ENCODE measurements at places on chromosomes 2 and 18. TPM values are rescaled to one million over a fixed set of nuclear protein-coding genes. Genes with fewer than 3 reads are reported as not detected.

Gene OBSL1
- 20.5 TPM for total RNA-seq

Gene ICA1L
- total RNA-seq, result 8.0 TPM

Gene CRYBA2
- total RNA-seq, result not detected

Gene LYPD6B
- total RNA-seq, result 6.6 TPM

Gene TEX44
- total RNA-seq, result not detected

Gene ARHGEF33
- 0.32 TPM for total RNA-seq

Gene FAM117B
- 6.7 TPM for total RNA-seq

Gene SLC5A6
- 38.6 TPM for total RNA-seq

Gene IL37
- 1.3 TPM for total RNA-seq

Gene ITGA4
- total RNA-seq, result 1.6 TPM

Gene TWSG1
- total RNA-seq, result 23.6 TPM

Gene ALK
- not detected for total RNA-seq

GRCh38 chr2:24893934-24894333 lies 26.1 kb downstream of the ADCY3 start:
- DNase-seq, result no peak
- H3K27ac ChIP-seq, result no peak overlapping the region
- H3K27me3 ChIP-seq, result no peaks in the 10 kb centered on the region
- H3K36me3 ChIP-seq, result peaks cover 22% of the 10 kb centered on the region

DNA sequence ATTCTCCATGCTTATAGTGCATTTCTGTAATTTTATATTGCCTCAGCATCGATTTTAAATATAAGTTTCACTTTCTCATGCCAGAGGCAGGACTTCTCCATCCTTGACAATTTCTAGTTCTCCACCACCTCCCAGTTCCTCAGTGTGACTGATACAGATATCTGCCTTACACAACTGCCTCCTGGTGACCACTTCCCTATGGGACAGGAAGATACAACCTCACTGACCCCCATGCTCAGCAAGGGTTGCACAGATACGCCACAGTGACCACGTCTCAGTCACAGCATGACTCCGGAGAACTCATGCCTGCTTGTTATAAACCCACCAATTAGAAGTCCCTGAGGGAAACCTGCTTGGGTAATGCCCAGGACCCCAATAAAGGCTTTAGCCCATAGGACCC lies 284.0 kb upstream of the MC4R start:
- no peaks in the 10 kb centered on the region for H3K36me3 ChIP-seq
- H3K4me3 ChIP-seq, result no peak overlapping the region
- H3K4me1 ChIP-seq, result no peaks in the 10 kb centered on the region
- no peak for DNase-seq
- H3K27me3 ChIP-seq, result no peaks in the 10 kb centered on the region
- no peak overlapping the region for H3K27ac ChIP-seq

DNA sequence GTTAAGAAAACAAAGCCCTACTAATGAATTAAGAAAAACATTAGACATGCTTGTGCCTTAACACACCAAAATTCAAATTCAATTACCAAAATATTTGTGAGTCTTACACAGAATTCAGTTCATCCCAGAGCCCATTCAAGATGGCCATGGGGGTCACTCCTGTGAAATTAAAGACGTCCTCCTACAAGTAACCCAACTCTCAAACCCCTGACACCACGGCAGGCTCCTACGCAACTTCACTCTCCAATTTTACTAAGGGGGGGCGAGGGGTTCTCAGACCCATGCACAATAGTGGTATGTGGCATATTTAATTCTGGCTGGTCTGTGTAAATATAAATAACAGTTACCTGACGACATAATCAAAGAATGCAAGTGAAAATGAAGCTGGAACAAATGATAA lies 5.0 kb downstream of the ZNF516 start:
- peaks cover 22% of the 10 kb centered on the region for H3K4me1 ChIP-seq
- H3K27me3 ChIP-seq, result no peaks in the 10 kb centered on the region
- no peaks in the 10 kb centered on the region for H3K36me3 ChIP-seq
- H3K4me3 ChIP-seq, result peak overlapping the region; percentile 71

- no peaks in the 10 kb centered on the region for H3K36me3 ChIP-seq
- peaks cover 85% of the 10 kb centered on the region for H3K4me1 ChIP-seq
- H3K27me3 ChIP-seq, result no peaks in the 10 kb centered on the region
- no peak overlapping the region for H3K4me3 ChIP-seq
- H3K27ac ChIP-seq, result peak overlapping the region; percentile 100
Observed at GRCh38 chr2:64649013-64649484, 4.7 kb downstream of the SERTAD2 start.

- H3K4me3 ChIP-seq, result no peak overlapping the region
- H3K27ac ChIP-seq, result no peak overlapping the region
- H3K27me3 ChIP-seq, result no peaks in the 10 kb centered on the region
- DNase-seq, result no peak
- no peaks in the 10 kb centered on the region for H3K36me3 ChIP-seq
Observed at GRCh38 chr18:78071166-78071710, 821.6 kb downstream of the GALR1 start.

DNA sequence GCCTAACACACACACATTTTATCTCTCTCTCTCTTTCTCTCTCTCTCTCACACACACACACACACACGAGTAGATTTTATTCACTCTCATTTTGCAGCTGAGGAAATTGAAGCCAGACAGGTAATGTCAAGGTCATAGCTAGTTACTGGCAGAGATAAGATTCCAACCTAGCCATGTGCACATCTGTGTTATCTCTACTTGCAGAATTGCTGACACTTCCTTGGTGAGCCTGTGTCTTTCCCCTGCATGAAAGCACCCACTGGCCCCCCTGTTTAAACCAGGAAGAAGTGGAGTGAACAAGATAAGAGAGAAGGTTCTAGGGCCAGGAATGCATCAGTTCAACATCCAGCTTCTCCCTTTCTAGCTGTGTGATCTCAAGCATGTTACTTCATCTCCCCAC lies 423.7 kb downstream of the TXNL1 start:
- DNase-seq, result no peak
- no peak overlapping the region for H3K4me3 ChIP-seq
- H3K4me1 ChIP-seq, result no peaks in the 10 kb centered on the region
- no peak overlapping the region for H3K27ac ChIP-seq
- H3K36me3 ChIP-seq, result no peaks in the 10 kb centered on the region
- H3K27me3 ChIP-seq, result no peaks in the 10 kb centered on the region

- no peak overlapping the region for H3K4me3 ChIP-seq
- no peaks in the 10 kb centered on the region for H3K36me3 ChIP-seq
Observed at GRCh38 chr2:11406958-11407381, 59.0 kb downstream of the E2F6 start.

- H3K4me1 ChIP-seq, result peaks cover 17% of the 10 kb centered on the region
- H3K27me3 ChIP-seq, result no peaks in the 10 kb centered on the region
- no peak overlapping the region for H3K27ac ChIP-seq
- no peak overlapping the region for H3K4me3 ChIP-seq
- DNase-seq, result no peak
Observed at GRCh38 chr18:6737833-6738232, 8.3 kb downstream of the ARHGAP28 start.

- H3K27ac ChIP-seq, result peak overlapping the region; percentile 95
- no peak for DNase-seq
- peaks cover 10% of the 10 kb centered on the region for H3K36me3 ChIP-seq
- peak overlapping the region; percentile 88 for H3K4me3 ChIP-seq
- H3K27me3 ChIP-seq, result no peaks in the 10 kb centered on the region
- H3K4me1 ChIP-seq, result peaks cover 15% of the 10 kb centered on the region
Observed at GRCh38 chr2:112482309-112483041, 519 bp downstream of the TTL start.

DNA sequence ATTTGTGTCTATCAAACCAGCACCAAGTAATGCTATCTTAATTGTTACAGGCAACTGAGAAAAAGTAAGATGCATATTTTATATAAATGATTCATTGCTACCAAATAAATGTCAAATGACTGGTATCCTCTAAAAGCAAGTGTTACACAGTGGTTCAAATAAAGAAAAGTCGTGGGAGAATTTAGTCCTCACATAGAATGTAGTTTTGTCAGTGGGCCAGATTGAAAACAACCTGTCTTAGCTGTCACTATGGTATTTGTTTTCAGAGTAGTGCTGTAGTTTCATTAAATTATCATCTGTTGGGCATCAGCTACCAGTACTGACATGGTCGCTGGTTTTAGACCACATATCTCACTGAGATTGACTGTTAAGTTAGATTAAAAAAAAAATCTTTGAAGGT lies 10.2 kb upstream of the EIF2AK3 start:
- no peaks in the 10 kb centered on the region for H3K4me1 ChIP-seq
- H3K36me3 ChIP-seq, result no peaks in the 10 kb centered on the region
- H3K4me3 ChIP-seq, result no peak overlapping the region
- H3K27ac ChIP-seq, result no peak overlapping the region

GRCh38 chr2:24559473-24560113 lies 68.5 kb downstream of the NCOA1 start:
- H3K4me3 ChIP-seq, result no peak overlapping the region
- DNase-seq, result no peak

DNA sequence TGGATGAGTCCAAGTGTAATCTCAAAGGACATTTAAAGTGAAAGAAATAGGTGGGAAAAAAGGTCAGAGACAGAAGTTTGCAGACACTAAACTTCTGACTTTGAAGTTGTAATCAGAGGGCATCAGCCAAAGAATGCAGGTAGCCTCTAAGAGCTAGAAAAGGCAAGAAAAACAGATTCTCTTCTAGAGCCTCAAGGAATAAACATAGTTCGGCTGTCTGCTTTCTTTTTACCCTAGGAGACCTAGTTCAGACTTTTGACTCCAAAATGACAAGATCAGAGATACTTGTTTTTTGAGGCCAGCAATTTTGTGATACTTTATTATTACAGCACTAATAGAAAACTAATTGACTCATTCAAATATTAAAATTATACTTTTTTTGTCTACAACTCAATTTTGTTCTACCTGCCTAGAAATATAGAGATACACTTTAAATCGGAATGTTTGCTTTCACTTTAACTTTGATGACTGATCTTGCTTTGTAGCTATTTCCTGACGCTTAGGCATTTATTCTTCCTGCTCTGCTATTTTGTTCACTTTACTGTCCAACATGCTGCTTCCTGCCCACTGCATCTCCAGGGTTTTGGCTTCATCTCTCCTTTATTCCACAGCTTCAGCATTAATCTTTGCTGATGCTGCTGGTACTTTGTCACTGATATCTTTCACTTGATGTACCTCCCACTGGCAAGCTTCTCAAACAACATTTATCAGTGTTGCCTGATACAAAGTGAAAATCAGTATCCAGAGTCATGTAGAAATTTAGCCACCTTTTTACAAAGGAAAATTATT lies 272.5 kb downstream of the DSEL start:
- DNase-seq, result no peak
- H3K36me3 ChIP-seq, result no peaks in the 10 kb centered on the region

- DNase-seq, result no peak
- no peaks in the 10 kb centered on the region for H3K36me3 ChIP-seq
- no peak overlapping the region for H3K27ac ChIP-seq
- no peak overlapping the region for H3K4me3 ChIP-seq
- no peaks in the 10 kb centered on the region for H3K27me3 ChIP-seq
Observed at GRCh38 chr18:69588301-69588700, 187.6 kb downstream of the DOK6 start.

GRCh38 chr2:233544200-233544610 lies 22.4 kb downstream of the USP40 start:
- peaks cover 3% of the 10 kb centered on the region for H3K36me3 ChIP-seq
- H3K27me3 ChIP-seq, result no peaks in the 10 kb centered on the region
- no peak overlapping the region for H3K4me3 ChIP-seq
- H3K27ac ChIP-seq, result no peak overlapping the region

DNA sequence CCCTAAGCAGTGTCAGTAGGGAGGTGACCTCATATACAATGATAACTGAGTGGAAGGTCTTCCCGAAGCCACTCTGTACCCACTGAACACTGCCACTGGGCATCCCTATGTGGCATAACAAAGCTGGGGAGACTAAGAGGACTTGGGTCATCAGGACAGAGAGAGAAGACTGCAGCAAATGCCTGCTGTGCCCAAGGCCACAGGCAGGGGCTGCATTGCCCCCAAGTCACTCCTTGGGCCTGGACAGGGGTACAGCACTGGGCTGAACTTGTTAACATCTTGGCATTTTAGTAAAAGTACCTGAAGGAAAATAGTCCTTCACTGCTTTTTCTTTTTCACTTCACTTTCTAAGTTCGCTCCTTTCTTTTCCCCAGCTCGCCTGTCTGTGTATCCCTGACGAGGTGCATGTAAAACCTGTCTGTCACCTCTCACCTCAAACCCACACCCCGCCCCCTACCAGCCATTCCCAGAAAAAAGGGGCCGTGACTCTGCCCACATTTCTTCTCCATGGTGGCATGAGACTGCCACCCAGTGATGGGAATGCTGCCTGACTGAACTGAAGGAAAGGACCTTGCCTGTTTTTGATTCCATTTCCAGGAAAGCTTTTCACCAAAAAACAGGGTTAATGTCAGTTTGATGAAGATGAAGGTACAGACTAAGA lies 62.9 kb downstream of the MTHFD2 start:
- H3K4me3 ChIP-seq, result no peak overlapping the region
- no peaks in the 10 kb centered on the region for H3K36me3 ChIP-seq
- DNase-seq, result no peak
- H3K27ac ChIP-seq, result no peak overlapping the region
- H3K27me3 ChIP-seq, result no peaks in the 10 kb centered on the region
- no peaks in the 10 kb centered on the region for H3K4me1 ChIP-seq

DNA sequence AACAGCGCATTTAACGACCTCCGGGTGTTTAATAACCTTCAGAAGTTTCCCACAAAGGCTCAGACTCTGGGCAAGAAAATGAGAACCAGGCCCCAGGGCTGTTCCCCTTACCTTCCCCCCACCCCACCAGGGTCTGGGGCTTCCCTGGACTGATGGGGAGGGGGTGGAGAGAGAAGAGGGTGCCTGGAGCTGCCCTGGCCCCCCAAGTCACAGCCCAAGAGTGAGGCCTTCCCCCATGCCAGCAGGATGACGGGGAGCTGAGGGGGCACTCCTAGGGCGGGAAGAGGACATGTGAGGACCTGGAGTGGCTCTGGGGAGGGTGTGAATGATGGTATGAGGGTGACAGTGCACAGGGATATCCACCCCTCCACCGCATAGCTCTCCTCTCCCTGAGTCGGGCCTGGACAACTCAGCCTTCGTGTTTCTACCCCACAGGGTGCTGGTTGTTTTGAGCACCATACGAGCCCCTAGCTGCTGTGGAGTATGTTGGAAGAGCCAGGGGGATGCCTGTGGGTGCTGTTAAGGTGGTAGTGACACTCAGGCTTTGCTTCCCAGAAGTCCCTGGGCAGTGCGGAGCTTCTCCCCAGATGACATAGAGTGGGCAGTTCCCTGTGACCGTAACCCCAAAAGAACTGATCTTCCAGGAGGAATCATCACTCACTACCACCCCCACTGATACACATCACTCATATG lies 3.9 kb downstream of the PKDCC start:
- no peaks in the 10 kb centered on the region for H3K27me3 ChIP-seq
- H3K4me3 ChIP-seq, result peak overlapping the region; percentile 81
- H3K27ac ChIP-seq, result peak overlapping the region; percentile 78
- peaks cover 6% of the 10 kb centered on the region for H3K36me3 ChIP-seq
- no peak for DNase-seq

DNA sequence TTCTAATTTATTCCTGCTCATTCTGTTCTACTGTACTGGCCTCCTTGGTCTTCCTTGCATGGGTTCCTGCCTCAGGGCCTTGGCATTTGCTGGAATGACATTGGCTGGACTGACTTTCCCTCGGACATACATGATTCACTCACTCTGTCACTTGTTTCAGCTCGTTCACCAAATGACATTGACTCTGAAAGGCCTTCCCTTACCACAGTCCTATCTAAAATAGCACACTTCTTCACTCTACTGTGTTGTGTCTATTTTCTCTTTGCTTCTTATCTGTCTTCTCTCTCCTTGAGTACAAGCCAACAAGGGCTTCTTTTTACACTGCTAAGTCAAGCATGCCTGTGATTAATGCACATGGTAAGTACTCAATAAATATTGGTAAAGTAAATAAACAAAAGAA lies 65.6 kb downstream of the SCG2 start:
- H3K4me3 ChIP-seq, result no peak overlapping the region
- no peak overlapping the region for H3K27ac ChIP-seq
- H3K4me1 ChIP-seq, result peaks cover 5% of the 10 kb centered on the region
- no peak for DNase-seq
